ENCODE measurements at places on chromosomes 6 and 20. TPM values are rescaled to one million over a fixed set of nuclear protein-coding genes. Genes with fewer than 3 reads are reported as not detected.

Gene MUCL3
- polyA plus RNA-seq = under 0.01 TPM

Gene PBOV1
- polyA plus RNA-seq = not detected

Gene MRAP2
- 6.6 TPM for polyA plus RNA-seq

Gene EYA2
- polyA plus RNA-seq = 6.1 TPM

Gene ERVFRD-1
- not detected for polyA plus RNA-seq

Gene XKR7
- not detected for polyA plus RNA-seq

Gene CST1
- polyA plus RNA-seq = not detected

Gene ADGRF1
- polyA plus RNA-seq = 1.0 TPM

Gene MUC22
- not detected for polyA plus RNA-seq

Gene NTSR1
- polyA plus RNA-seq = 0.60 TPM

Gene SLC32A1
- polyA plus RNA-seq = not detected

Gene METTL24
- 0.76 TPM for polyA plus RNA-seq

Gene KHDC1
- 2.0 TPM for polyA plus RNA-seq

Gene AURKA
- 22.2 TPM for polyA plus RNA-seq

Gene INSM1
- 1.4 TPM for polyA plus RNA-seq

Gene PAX1
- not detected for polyA plus RNA-seq

Gene LRRC73
- polyA plus RNA-seq = not detected

Gene CCN2
- polyA plus RNA-seq = 39.2 TPM

Gene ADTRP
- 27.6 TPM for polyA plus RNA-seq

Gene TMEM14B
- 97.3 TPM for polyA plus RNA-seq

Gene MYBL2
- 40.6 TPM for polyA plus RNA-seq

Gene SLC17A4
- 24.7 TPM for polyA plus RNA-seq

Gene PIGU
- polyA plus RNA-seq = 8.6 TPM

Gene OR2H1
- polyA plus RNA-seq = not detected

Gene HLA-DQB1
- polyA plus RNA-seq = 36.6 TPM

Gene LY86
- polyA plus RNA-seq = 6.6 TPM

Gene SIRPD
- polyA plus RNA-seq = not detected

Gene MMP24
- under 0.01 TPM for polyA plus RNA-seq

Gene PACSIN1
- not detected for polyA plus RNA-seq

Gene KATNA1
- polyA plus RNA-seq = 15.6 TPM

Gene FUT9
- polyA plus RNA-seq = not detected

Gene NKAIN2
- 0.38 TPM for polyA plus RNA-seq

Gene POU3F2
- not detected for polyA plus RNA-seq

Gene DNAH8
- polyA plus RNA-seq = not detected

Gene MED20
- 14.6 TPM for polyA plus RNA-seq

Gene PNLDC1
- 0.13 TPM for polyA plus RNA-seq

Gene C4B
- 3.2 TPM for polyA plus RNA-seq

Gene TRIM26
- 60.4 TPM for polyA plus RNA-seq

Gene BMP2
- 13.2 TPM for polyA plus RNA-seq

Gene TSPO2
- polyA plus RNA-seq = 0.48 TPM

Gene RAET1G
- polyA plus RNA-seq = not detected

Gene SIRPB2
- 2.3 TPM for polyA plus RNA-seq

Gene HLA-DPB1
- polyA plus RNA-seq = 90.7 TPM
